ENCODE measurements at places on chromosomes 7 and 10. TPM values are rescaled to one million over a fixed set of nuclear protein-coding genes. Genes with fewer than 3 reads are reported as not detected.

RNF32 gene
- 1.4 TPM for total RNA-seq

TAS2R4 gene
- total RNA-seq, result 0.26 TPM

CPVL gene
- 0.20 TPM for total RNA-seq

AP5Z1 gene
- 20.1 TPM for total RNA-seq

GIMAP7 gene
- not detected for total RNA-seq

STK17A gene
- 37.8 TPM for total RNA-seq

IDI2 gene
- total RNA-seq, result not detected

CCDC201 gene
- total RNA-seq, result not detected

CFAP43 gene
- 0.17 TPM for total RNA-seq

SPDYE5 gene
- total RNA-seq, result not detected

KNDC1 gene
- total RNA-seq, result 1.8 TPM

VAX1 gene
- 1.4 TPM for total RNA-seq

COL26A1 gene
- 0.35 TPM for total RNA-seq

BHLHA15 gene
- total RNA-seq, result 0.63 TPM

JAKMIP3 gene
- 1.9 TPM for total RNA-seq

VWDE gene
- total RNA-seq, result 0.31 TPM

CRTAC1 gene
- total RNA-seq, result 1.7 TPM

CAPZA2 gene
- 119 TPM for total RNA-seq

GPRIN2 gene
- 33.2 TPM for total RNA-seq

ACTL6B gene
- total RNA-seq, result not detected

HOXA5 gene
- 6.6 TPM for total RNA-seq

RASA4B gene
- 0.89 TPM for total RNA-seq

NPSR1 gene
- not detected for total RNA-seq

CTAGE4 gene
- total RNA-seq, result not detected

HEPACAM2 gene
- total RNA-seq, result not detected

TAS2R60 gene
- total RNA-seq, result not detected

RFC2 gene
- total RNA-seq, result 71.2 TPM

NDUFB8 gene
- 295 TPM for total RNA-seq

KAZALD1 gene
- 2.8 TPM for total RNA-seq

TSPAN12 gene
- total RNA-seq, result 0.53 TPM

HECW1 gene
- 12.0 TPM for total RNA-seq

ZC3HAV1L gene
- 8.2 TPM for total RNA-seq

LRRD1 gene
- total RNA-seq, result not detected

OPALIN gene
- total RNA-seq, result not detected

TMEM270 gene
- not detected for total RNA-seq

CYTH3 gene
- total RNA-seq, result 22.3 TPM

SSC4D gene
- 1.3 TPM for total RNA-seq

OLAH gene
- total RNA-seq, result 0.05 TPM

HELLS gene
- total RNA-seq, result 31.7 TPM

NOS3 gene
- total RNA-seq, result 0.34 TPM

FFAR4 gene
- total RNA-seq, result 0.27 TPM

SPDYE8 gene
- total RNA-seq, result not detected

PDK4 gene
- 4.5 TPM for total RNA-seq

MMP21 gene
- not detected for total RNA-seq

FAM25C gene
- total RNA-seq, result 4.7 TPM

CCM2 gene
- total RNA-seq, result 38.7 TPM

CYP3A7 gene
- total RNA-seq, result not detected

ZCWPW1 gene
- total RNA-seq, result 1.7 TPM

SBDS gene
- total RNA-seq, result 104 TPM

TUBAL3 gene
- total RNA-seq, result 0.49 TPM

RADIL gene
- total RNA-seq, result 1.6 TPM

CAMK1D gene
- total RNA-seq, result 7.9 TPM

MMD2 gene
- total RNA-seq, result not detected

TRIM73 gene
- 2.0 TPM for total RNA-seq

MEOX2 gene
- not detected for total RNA-seq

PON3 gene
- total RNA-seq, result 28.2 TPM

UNCX gene
- not detected for total RNA-seq

MEPCE gene
- total RNA-seq, result 47.4 TPM

STAG3 gene
- total RNA-seq, result 0.22 TPM

Data from A549 treated with CpdA at 1 μM for 4 hours (cell line).